ENCODE measurements at places on chromosomes 4 and X. TPM values are rescaled to one million over a fixed set of nuclear protein-coding genes. Genes with fewer than 3 reads are reported as not detected.

ARSJ gene
- total RNA-seq = 29.0 TPM

STPG2 gene
- total RNA-seq = not detected

MGAT4D gene
- not detected for total RNA-seq

LPAR4 gene
- not detected for total RNA-seq

HELQ gene
- 10.1 TPM for total RNA-seq

CTSO gene
- 1.1 TPM for total RNA-seq

EOLA1 gene
- 20.1 TPM for total RNA-seq

PUDP gene
- 6.1 TPM for total RNA-seq

AP1AR gene
- 58.4 TPM for total RNA-seq

DCX gene
- not detected for total RNA-seq

UCHL1 gene
- 28.4 TPM for total RNA-seq

NCAPG gene
- 0.26 TPM for total RNA-seq

GNRHR gene
- total RNA-seq = 0.13 TPM

IL9R gene
- 0.13 TPM for total RNA-seq

PRR32 gene
- not detected for total RNA-seq

WAS gene
- total RNA-seq = not detected

GRIA3 gene
- total RNA-seq = 0.51 TPM

COL4A6 gene
- 21.1 TPM for total RNA-seq

MTMR8 gene
- 1.3 TPM for total RNA-seq

MAGEB2 gene
- not detected for total RNA-seq

AFM gene
- total RNA-seq = not detected

SLC39A8 gene
- 4.5 TPM for total RNA-seq

ARX gene
- total RNA-seq = not detected

GPR119 gene
- total RNA-seq = not detected

TCEANC gene
- total RNA-seq = 2.0 TPM

STARD8 gene
- not detected for total RNA-seq

SH2D1A gene
- not detected for total RNA-seq

FATE1 gene
- total RNA-seq = not detected

ZMAT1 gene
- total RNA-seq = 0.13 TPM

TRIML2 gene
- total RNA-seq = not detected

CLTRN gene
- 1.2 TPM for total RNA-seq

TAF7L gene
- under 0.01 TPM for total RNA-seq

S100G gene
- not detected for total RNA-seq

CTAG2 gene
- not detected for total RNA-seq

PTCHD1 gene
- under 0.01 TPM for total RNA-seq

OPRPN gene
- not detected for total RNA-seq

FHIP1A gene
- 25.2 TPM for total RNA-seq

ENPP6 gene
- not detected for total RNA-seq

GLOD5 gene
- not detected for total RNA-seq

ARHGAP6 gene
- total RNA-seq = under 0.01 TPM

ZXDB gene
- total RNA-seq = 11.1 TPM

CXorf38 gene
- total RNA-seq = 10.5 TPM

FOXP3 gene
- total RNA-seq = not detected

C4orf50 gene
- total RNA-seq = not detected

PDE6B gene
- 0.64 TPM for total RNA-seq

TMEM164 gene
- 16.4 TPM for total RNA-seq

CENPI gene
- total RNA-seq = 1.6 TPM

FRMPD3 gene
- total RNA-seq = not detected

TLR3 gene
- 0.38 TPM for total RNA-seq

RBM46 gene
- total RNA-seq = 0.53 TPM

ANOS1 gene
- total RNA-seq = 0.26 TPM

SSX1 gene
- not detected for total RNA-seq

MAMLD1 gene
- total RNA-seq = under 0.01 TPM

PLA2G12A gene
- total RNA-seq = 52.1 TPM

CXCL10 gene
- total RNA-seq = 0.13 TPM

SOX3 gene
- total RNA-seq = not detected

NSUN7 gene
- 0.79 TPM for total RNA-seq
